ENCODE measurements at places on chromosomes 1 and 21.

GRCh38 chr21:44653656-44654575 lies 543 bp downstream of the KRTAP12-4 start:
- DNase-seq = no peak

GRCh38 chr1:64699327-64699726 lies 45.5 kb upstream of the RAVER2 start:
- DNase-seq = no peak

DNA sequence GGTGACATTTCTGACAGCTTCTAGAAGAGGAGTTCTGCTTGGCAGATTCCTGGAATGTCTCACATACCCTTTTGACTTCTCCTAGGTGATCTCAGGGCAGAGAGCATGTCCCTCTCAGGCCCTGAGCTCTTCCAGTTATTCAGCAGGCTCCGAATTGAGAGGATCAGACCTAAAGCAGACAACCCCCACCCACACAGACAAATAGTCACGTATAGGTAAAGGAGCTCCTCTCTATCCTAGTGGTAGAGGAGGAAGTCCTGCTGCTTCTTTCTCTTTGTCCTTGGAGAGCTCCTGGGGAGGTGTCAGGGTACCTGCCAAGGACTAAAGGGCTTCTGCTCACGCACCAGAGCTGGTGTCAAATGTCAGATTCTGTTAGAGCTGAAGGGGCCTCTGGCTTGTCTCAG lies 128.1 kb downstream of the IER5 start:
- DNase-seq = no peak

- no peak for DNase-seq
Measured at GRCh38 chr1:41463516-41463915, 21.0 kb downstream of the EDN2 start.

GRCh38 chr1:33335020-33335419 lies 14.1 kb upstream of the A3GALT2 start:
- no peak for DNase-seq

DNA sequence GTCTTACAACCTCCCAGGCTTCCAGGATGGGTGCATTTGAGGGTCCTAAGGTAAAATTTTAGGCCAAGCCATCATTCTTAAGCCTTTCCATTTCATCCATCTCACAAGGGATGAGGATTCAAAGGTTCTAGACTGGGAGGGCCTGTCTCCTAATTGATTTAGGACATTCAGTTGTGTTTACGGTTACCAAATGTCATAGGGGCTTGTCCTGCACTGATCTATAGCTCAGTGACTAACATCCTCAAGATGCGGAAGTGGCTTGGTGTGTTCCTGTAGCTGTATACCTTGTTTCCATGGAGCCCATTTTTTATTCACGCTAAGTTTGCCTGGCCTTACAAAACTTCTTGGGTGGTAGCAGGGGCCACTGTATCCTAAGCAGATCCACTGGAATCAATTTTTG lies 52.8 kb downstream of the DUSP10 start:
- DNase-seq = no peak

DNA sequence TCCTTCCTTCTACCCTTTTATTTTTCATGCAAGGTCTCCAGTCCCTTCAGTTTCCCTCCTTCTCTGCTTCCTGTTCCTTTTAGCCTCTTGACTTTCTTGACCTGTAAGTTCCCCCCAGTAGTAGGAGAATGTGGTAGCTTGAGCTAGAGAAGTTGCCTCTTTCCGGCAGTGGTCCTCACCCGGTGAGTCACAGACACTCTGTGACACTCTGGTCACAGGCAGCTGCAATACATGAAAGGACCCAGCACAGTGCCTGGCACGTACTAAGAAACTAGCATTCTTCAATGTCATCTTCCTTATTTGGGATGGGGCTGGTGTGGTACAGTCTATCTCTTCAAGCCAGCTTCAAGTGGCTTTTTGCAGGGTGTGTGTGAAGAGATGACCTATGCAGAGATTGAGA lies 16.0 kb downstream of the PFKFB2 start:
- no peak for DNase-seq

GRCh38 chr1:175540896-175541645 lies 202.3 kb downstream of the TNR start:
- peak; percentile 49 for DNase-seq

GRCh38 chr21:28704746-28705145 lies 287.9 kb downstream of the LTN1 start:
- DNase-seq = no peak

- DNase-seq = peak; percentile 95
Measured at GRCh38 chr1:94067196-94067595, 53.8 kb downstream of the ABCA4 start.

- no peak for DNase-seq
Measured at GRCh38 chr1:29555043-29555620, 318.8 kb downstream of the PTPRU start.

DNA sequence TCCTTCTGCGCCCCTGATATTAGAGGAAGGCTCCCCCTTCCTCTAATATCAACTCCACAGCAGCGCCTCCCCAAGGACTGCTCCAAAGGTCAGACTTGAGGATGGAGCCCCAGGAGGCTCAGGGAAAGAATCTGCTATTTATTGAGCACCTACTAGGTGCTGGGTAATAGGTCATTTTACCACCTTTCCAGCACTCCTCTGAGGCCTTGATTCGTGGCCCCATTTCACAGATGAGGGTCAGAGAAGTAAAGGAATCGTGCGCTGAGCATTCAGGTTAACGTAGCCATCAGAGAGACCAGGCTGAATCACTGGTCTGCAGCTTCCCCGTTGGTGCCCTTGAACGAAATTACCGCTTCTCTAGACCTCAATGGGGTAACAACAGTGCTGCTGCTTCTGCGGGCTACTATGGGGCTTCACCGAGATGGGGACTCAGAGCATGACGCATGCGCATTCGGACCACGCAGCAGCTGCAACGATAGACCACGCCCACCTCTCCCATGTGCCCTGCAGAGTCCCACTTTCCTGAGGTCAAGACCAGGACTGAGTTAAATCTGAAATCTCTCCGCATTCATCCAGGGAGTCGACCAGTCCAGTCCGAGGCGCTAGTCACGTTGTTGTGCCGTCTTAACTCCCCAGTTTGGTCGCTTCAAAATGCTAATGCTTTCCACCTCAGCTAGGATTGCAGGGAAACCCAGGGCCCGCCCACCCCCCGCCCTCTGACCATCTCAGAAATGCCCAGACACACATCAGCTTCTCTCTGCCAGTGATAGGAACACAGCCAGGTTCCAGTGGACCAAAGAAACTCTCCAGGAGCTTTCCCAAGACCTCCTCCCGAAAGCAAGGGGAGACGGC lies 12.9 kb downstream of the CAMK2N1 start:
- peak; percentile 62 for DNase-seq

DNA sequence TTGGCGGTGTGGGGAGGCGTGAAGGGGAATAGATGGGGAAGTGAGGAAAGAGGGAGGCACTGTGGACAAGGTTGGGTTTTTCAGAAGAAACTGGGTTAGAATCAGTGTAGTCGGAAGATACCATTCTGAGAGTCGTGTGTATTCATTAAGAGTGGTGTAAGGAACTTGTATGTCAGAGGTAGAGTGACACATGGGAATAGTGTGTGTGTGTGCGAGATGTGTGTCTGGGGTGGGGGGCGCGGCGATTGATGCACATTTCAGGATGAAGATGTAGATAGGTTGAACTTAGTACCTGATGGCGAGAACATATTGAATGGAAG lies 878 bp downstream of the SMG7 start:
- no peak for DNase-seq

- peak; percentile 84 for DNase-seq
Measured at GRCh38 chr1:205933671-205934618, 9.3 kb downstream of the SLC26A9 start.

DNA sequence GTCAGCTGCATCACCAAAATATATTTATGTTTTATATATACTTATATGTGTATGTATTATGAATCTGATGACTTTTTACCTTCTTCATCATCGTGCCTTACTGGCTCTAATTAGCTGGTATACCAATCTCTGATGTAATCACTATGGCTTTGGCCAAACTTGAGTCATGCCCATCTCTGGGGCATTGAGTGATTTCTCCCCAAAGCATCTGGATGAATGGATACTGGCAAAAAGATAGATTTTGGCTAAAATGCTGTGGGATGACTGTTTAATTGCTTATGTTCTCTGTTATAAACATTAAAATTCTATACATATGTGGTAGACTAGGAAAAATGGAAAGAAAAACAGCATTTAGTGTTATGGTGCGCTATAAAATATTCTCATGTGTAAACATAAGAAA lies 19.6 kb downstream of the CDKN2C start:
- no peak for DNase-seq

- peak; percentile 29 for DNase-seq
Measured at GRCh38 chr1:113388621-113389358, 1.5 kb upstream of the MAGI3 start.

GRCh38 chr1:157831968-157832626 lies 9.5 kb downstream of the CD5L start:
- no peak for DNase-seq

DNA sequence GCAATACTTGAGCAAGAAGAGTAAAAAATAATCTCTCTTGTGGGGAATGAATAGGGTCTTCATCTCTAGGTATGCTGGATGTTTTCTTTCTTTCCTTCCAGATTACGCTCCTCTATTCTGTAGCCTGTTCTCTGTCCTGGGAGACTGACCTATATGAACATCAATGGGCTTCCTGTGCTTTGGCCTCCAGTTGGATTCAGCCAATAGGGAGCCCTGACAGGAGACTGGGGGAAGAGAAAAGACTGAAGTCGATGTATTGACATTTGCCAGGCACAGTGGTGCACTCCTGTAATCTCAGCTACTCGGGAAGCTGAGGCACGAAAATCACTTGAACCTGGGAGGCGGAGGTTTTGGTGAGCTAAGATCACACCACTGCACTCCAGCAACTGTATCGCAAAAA lies 17.6 kb downstream of the SEMA6C start:
- DNase-seq = no peak

DNA sequence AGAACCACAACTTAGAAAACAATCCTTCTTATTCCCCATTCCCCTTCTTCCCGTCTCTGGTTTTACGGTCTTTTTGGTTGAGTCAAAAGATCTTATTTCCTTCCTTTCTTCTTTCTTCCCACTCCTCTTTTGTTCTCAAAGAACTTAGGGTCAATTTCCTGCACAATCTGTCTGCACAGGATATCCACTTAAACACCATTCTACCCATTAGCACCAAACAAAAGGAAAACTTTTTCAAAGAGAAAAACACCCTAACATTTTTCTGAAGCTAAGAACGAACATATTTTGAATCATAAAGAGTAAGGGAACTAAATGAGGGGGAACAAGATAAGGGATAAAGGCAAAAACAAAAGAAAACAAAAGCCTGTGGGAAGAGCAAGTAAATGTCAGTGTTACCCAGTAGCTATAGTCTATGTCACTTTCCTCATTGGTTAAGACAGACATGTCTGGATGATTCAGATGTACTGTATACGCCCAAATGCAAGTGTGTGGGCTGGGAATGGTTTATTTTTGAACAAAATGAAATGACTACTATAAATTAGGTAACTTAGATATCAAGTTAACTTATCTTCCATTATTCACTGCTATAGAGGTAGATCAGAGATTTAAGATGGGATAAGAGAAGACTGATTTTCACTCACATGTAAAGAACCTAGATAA lies 59.9 kb downstream of the TOR3A start:
- DNase-seq = peak; percentile 91

GRCh38 chr21:25559746-25560145 lies 47.5 kb downstream of the MRPL39 start:
- no peak for DNase-seq

- no peak for DNase-seq
Measured at GRCh38 chr1:37257646-37258045, 216.7 kb upstream of the ZC3H12A start.

DNA sequence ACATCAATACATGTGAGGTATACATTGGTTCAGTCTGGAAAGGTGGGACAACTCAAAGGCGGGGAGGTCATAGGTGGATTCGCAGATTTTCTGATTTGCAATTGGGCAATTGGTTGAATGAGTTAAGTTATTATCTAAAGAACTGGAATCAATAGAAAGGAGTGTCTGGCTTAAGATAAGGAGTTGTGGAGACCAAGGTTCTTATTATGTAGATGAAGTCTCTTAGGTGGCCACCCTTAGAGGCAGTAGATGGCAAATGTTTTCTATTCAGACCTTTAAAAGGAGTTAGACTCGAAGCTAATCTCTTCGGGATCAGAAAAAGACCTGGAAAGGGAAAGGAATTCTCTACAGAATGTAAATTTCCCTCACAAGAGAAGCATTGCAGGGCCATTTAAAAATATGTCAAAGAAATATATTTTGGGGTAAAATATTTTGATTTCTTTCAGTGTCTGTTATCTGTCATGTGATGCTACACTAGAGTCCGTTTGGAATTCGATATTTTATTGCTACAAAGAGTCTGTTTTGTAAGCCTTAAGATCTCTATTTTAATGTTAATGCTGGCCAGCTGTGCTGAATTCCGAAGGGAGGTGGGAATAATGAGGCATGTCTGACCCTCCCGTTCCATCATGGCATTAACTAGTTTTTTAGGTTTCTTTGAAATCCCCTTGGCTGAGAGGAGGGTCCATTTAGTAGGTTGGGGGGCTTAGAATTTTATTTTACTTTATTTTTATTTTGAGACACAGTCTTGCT lies 265.1 kb downstream of the PTPRU start:
- DNase-seq = no peak

DNA sequence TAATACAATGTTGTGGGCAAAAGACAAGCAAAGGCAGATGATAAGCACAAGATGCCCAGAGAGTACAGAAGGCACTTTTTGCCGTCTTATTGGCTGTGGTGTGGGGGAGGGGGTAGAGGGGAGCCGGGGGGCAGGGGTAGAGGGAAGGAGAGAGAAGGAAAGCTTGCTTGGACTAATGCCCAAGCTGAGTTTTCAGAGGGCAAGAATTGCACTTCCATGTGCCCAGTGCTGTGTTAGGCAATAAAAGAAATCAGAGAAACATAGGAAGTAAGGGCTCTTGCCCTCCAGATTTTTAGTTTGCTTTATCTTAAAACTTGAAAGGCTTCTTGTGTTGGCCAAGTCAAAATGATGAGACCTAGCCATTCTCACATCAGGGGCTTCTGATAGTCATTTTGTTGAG lies 8.3 kb downstream of the S100A12 start:
- no peak for DNase-seq

GRCh38 chr21:42417533-42417932 lies 13.8 kb downstream of the UBASH3A start:
- DNase-seq = no peak

DNA sequence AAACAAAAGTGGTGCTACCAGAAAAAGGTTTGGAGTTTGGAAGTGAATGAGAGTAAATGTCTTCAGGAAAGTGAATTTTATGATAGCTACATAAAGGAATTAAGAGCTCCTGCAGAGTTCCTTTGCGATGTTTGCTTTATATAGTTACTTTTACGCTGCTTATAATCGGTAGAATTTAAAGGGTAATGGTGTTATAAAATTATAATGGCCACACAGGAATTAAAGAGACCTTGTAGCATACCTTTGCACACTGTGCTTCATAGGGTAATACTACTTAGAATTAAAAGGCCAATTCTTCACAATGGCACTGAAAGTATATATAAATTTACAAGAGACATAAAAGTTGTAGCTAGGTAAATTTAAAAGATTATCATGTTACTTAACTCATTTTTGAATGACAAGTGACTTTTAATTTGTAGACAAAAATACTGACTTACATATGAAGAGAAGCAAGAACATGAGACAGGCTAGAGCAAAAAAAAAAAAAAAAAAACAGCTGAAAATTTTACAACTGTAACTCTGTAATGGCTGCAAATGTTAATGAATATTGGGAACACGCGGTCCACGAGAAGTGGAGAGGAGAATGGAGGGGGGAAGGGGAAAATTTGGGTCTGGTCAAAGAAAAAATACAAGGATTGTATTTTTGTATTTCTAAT lies 65.9 kb upstream of the LBR start:
- DNase-seq = no peak
